CD4-positive, alpha-beta T cell treated with Interleukin-1 beta for 1 hour (primary cell): ENCODE measurements at places on chromosomes 2 and 18.

GRCh38 chr18:44766450-44766849 is 85.8 kb downstream of the SETBP1 start:
- DNase-seq = no peak

DNA sequence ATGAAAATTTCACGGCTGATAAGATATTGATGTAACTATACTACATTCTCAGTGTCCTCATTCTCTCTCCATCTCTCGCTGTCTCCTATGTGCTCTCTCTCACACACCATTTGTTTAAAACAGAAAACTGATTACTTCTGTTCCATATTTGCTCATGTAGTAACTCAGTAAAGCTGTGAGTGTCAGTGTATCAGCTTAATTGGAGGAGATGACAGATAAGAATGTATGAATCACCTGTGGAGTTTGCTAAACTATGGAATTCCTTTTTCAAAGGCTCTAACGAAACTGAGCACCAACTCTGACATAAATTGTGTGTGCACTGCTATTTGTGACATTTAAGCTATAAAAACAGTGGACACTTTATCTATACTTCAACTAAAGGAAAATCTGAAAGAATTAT is 1080.0 kb downstream of the DSC3 start:
- no peak for DNase-seq

- no peak for DNase-seq
These were observed 702 bp downstream of the LMAN1 start for GRCh38 chr18:59358414-59358711.

DNA sequence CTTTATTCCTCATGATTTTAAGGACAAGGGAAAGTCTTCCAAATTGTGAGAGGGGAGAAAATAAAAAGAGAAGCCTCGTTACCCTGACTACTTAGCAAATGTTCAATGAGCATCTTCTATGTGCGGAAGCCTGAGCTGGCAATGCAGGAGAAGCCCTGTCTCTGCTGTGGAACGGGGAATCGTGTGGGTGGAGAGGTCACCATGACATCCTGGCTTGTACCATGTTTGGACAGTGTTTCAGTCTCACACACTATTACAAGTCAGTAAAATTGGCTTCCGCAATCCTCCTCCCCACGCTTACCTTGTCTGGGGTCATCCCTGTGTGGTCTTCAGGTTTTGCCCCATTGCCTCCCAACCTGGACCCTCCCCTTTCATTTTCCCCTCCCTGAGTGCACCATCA is 65.0 kb upstream of the PPM1B start:
- DNase-seq = no peak

DNA sequence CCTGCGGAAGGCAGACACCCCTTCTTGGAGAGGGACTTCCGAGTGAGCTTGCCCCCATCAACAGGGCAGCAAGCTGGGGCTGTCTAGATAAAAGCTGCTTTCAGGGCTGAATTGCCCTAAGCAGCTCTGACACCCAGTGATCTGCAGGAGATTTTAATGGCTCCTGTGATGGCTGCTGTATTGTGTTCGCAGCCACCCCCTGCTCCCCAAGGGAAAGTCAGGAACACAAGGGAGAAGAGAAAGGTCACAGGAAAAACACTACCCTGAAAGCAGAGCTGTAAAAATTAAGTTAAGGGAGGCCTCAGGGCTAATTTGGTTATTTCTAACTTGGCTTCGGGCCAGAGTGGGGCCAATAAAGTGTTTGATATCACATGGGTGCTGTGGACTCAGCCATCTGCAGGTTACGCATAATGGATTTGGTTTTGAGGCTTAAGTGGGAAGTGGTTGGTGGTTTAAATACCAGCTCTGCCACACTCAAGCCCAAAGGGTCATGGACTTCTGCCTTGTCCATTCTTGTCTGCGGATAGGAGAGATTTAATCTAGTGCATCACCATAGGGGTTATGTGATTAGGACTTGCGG is 147.6 kb downstream of the CLIP4 start:
- no peak for DNase-seq

DNA sequence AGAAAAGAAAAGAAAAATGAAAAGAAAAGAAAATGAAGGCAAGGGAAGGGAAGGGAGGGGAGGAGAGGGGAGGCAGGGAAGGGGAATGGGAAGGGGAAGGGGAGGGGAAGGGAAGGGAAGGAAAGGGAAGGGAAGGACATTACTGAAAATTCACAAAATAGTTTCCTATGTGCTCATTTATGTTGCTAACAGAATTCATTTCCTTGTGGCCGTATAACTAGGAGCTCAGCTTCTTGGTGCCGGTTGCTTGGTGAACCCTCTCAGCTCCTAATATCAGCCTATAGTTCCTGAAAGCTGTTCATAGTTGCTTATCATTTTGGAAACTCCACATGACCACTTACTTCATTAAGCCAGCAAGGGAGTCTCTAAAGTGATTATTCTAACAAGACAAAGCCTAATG is 379.8 kb upstream of the TMEFF2 start:
- DNase-seq = no peak

DNA sequence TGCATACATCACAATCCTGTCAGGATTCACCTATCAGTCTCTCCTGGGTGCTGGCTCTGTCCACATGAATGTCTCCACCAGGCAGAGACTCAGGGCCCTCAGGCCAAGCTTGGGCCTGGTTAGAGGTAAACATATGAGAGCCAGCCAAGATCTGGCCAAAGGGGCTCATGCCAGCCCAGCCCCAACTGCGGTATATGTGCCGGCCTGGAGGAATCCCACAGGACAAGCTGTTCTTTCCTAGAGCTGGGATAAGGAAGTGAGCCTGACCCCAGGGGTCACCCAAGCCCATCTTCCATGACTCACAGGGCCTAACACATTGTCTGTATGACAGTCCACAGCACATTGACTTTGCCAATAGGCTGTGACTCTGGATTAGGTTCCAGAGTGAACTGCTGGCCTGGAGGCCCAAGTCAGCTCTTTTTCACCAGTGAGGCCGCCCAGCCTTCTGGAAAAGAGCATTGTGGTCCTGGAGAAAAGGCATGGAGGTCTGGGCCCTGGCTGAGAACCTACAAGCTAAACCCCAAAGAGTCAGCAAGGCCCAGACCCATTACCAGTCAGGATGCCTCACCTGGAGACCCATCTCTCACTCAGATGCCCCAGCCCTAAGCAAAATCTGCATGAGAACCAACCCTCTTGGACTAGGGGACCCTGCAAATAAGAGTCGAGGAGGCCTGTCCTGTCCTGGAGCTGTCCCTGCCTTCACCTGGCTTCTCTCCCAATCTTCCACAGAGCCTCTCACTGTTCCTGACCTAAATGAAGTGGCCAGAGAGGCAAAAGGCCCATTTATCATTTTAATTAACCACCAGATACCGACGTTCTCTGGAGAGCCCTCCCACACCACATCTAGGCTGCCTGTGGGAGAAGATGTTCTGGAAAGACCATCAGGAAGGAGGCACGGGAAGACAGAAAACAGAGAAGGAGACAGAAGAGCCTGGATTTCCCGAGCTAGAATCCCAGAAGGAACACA is 120.9 kb upstream of the PKDCC start:
- DNase-seq = no peak

DNA sequence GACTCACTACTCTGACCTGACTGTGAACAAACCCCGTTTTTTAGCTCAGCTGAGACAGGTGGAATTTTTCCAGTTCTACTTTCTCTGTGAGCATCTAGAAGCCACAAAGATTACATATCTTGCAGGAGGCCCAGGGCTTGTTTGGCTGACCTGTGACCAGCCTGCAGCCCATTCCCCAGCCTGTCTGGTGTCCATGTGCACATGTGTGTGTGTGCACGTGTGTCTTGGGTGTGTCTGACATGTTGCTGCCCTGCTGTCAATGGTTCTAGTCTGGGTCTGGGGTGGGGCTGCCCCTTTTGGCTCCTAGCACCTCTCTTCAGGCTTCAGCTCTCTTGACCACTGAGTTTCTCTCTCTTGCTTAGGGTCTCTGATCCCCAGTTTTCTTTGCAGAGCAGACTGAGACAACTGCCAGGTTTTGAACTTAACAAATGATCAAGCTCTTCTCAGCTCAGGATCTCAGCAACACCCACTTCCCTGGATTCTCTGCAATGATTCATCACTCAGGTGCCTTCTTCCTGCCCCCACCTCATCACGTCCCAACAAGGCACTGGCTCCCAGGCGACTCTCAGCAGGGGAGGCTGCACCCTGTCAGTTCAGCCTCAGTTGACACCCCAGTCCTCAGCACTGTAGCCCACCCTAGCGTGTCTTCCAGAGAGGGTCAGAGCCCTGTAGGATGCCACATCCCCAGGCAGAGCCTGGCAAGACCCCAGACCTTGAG is 130.3 kb downstream of the CELF4 start:
- DNase-seq = no peak

DNA sequence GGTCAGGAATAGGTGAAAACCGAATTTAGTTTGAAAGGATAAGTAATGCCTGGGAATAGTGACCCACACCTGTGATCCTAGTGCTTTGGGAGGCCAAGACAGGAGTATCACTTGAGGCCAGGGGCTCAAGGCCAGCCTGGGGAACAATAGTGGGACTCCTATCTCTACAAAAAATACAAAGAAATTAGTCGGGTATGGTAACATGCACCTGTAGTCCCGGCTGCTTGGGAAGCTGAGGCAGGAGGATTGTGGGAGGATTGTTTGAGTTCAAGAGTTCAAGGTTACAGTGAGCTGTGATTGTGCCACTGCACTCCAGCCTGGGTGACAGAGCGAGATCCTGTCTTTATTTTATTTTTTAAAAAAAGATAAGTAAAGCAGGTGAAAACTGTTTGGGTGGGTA is 3.8 kb upstream of the MYO1B start:
- DNase-seq = no peak

GRCh38 chr2:143683977-143684376 is 554.8 kb downstream of the ARHGAP15 start:
- DNase-seq = no peak

DNA sequence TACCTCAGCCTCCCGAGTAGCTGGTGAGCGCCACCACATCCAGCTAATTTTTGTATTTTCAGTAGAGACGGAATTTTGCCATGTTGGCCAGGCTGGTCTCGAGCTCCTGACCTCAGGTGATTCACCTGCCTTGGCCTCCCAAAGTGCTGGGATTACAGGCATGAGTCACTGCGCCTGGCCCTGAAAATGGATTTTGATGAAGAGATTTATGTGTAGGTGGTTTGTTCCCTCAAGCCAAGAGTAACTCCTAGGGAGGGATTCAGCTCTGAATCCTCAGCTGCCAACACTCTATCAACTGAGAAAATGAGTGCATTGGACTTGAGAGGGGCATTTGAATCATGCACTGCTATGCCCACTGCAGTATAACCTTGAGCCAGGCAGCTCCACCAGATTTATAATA is 17.5 kb upstream of the LIPG start:
- DNase-seq = no peak

GRCh38 chr2:67836866-67837265 is 225.9 kb downstream of the C1D start:
- DNase-seq = no peak

- no peak for DNase-seq
These were observed 99.5 kb downstream of the EPB41L3 start for GRCh38 chr18:5444269-5444668.

GRCh38 chr2:242040303-242040655 is 170.8 kb downstream of the RTP5 start:
- DNase-seq = no peak

DNA sequence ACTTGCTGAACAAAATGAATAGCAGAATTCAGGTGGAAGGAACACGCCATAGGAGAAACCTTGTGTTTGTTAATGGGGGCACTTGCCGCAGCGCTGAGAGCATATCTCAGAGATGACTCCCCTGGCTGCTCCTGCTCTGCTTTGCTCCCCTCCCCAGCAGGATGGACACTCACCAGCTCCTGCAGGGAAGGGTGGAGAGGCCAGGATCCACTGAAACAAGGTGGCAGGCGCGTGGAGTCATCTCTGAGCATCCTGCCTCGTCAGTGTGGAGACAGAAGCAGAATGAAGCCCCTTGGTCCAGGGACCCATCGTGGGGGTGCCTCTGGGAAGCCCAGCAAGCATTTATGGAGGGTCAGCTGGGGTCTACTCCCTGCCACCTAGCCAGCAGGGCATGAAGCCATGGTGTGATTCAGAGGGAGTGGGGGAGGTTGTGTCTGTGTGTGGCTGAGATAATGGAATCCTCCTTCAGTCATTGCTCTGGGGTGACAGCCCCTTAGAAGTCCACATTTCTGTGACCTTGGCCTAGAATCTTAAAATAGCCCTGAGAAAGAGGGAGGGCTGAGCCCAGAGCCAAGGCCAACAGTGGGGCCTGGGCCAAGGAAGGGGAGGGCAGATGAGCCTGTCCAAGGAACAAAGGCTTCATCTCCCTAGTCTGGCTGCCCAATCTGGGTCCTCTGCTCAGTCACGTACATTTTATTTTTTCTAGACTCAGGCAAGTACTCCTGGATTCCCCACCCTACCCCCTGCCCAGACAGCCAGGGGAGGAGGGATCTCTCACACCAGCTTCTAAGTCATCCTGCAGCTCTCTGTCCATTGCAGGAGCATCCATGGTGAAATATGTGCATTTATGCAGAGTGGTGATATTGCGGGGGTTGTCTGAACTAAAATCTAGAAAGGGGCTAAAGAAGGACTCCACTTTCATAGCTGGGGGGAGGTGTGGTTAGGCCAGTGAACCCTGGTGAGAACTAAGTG is 215.4 kb downstream of the ZBTB7C start:
- no peak for DNase-seq

DNA sequence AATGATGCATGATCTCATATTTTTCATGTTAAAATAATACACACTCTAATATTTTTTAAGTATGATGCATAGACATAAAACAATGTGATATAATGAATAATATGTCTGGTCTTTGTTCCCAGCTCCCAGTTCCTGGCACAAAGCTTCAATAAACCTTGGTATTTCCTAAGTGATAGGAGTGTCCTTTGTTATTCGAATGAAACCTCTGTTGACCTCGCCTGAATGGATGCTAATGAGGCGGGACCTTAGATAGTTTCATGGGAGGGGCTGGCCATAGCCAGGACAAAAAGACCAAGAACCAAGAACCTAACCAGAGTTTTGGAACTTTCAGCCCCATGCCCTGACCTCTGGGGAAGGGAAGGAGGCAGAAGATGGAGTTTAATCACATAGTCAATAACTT is 257.7 kb upstream of the COPS8 start:
- DNase-seq = no peak

GRCh38 chr18:58955001-58955400 is 90.3 kb downstream of the ZNF532 start:
- DNase-seq = no peak

GRCh38 chr2:191687867-191688266 is 9.9 kb downstream of the NABP1 start:
- no peak for DNase-seq

DNA sequence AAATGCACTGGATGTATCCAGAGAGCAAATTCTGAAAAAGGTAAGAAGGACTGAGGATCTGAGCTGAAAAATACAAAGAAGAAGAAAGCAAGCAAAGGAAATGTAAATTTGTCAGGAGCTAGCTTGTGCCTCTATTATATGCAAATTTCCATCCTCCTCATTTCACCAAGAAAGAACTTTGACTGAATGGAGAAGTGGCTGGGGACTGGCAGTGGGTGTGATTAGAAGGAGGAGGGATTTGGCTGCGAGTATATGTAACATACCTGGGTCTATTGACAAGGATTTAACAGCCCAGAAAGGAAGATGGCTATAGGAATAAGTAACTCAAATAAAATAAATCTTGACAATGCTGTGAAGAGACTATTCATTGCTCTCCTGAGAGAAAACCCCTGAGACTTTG is 19.4 kb upstream of the RIT2 start:
- no peak for DNase-seq
